EL (cell line): ENCODE measurements at places on chromosomes 6 and 20.
A peak's percentile ranks its signal among the peaks of the same experiment; 100 is the strongest.

- DNase-seq = peak; percentile 13
Observed at GRCh38 chr6:75581231-75581630, 20.4 kb upstream of the SENP6 start.

- DNase-seq = no peak
Observed at GRCh38 chr20:33570743-33571142, 80.8 kb downstream of the CBFA2T2 start.

DNA sequence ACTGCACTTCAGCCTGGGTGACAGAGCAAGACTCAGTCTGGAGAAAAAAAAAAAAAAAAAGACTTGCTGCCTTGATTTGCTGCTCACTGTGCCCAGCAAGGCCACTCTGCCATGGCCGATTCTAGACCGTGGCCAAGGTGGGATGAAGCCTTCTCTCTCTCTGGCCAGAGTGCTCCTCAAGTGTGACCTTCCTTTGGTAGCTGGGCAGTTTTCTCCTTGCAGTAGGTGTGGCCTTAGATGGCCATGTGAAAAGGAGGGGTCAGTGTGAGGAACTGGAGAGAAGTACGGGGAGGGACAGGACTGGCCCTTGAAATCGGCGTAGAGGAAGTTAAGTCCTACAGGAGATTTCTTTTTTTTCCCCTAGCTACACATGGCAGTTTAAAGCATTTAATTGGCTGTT, 272.0 kb downstream of the ARID1B start:
- no peak for DNase-seq

DNA sequence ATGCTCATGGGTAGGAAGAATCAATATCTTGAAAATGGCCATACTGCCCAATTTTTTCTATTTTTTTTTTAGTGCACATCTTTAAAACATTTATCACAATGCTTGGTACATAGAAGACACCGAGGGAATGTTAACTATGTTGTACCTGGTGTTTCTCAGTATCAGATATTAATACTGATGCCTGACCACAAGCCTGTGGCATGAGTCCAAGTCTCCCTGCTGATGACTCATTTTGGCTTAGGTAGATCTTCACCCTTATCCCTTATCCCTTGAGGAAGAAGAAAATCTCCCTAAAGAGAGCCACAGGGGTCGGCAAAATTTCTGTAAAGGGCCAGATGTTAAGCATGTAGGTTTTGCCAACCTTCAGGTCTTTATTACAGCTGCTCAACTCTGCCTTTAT, 14.5 kb downstream of the CD109 start:
- DNase-seq = peak; percentile 72

DNA sequence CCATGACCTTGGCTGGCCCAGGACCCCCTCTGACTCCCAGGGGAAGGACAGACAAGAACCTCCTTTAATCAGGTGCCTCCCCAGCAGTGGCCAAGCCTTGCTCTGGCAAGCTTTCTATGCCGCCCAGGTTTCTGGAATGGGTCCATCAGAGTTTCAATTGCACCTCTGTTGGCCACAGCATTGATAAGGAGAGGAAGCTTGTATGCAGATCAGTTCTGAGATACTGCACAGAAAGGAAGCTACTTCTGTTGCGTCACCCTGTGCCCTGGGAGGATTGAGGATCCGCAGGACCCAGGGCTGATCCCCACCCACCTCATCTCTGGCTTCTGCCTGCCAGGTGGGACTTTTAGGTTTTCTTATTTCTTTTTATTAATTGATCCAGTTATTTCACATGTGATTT, 167.2 kb downstream of the TFAP2C start:
- DNase-seq = no peak

GRCh38 chr20:47325242-47325641, 31.3 kb downstream of the ZMYND8 start:
- DNase-seq = no peak

GRCh38 chr6:14217728-14218518, 100.4 kb downstream of the CD83 start:
- DNase-seq = no peak

DNA sequence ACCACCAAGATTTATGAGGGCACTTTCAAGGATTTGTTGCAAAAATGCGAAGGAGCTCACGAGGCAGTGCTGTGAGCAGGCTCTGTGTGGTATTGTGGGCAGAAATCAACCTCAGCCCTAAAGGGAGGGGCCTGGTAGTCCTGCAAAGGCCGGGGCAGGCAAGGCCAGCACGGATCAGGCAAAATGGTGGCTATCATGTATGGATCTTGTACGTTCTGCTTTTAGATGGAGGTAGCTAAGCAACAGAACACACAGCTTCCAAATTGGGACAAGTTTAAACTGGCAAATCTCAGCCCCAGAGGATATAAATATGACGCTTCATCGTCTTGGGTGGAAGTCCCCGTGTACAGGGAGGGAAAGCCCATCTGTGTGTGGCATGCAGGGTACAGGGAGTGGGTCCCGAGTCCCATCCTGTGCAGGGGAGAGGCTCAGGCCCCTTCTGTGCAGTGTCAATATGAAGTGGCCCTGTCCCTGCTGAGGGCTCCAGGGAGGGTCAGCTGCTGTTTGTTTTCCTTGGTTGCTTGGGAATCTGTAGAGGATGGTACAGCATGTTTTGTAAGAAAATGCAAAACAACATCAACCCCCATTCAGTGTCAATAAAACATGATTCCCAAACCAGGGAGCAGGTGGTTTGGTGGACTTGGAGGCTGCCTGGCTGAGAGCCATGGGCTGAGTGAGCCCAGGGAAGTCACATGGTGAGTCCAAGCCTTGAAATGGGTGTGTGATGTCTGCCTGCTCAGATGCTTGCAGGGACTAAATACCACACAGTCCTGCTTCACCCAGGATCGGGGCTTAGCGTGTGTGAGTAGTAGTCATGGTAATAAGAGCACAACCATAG, 113.0 kb downstream of the SYCP2 start:
- no peak for DNase-seq

DNA sequence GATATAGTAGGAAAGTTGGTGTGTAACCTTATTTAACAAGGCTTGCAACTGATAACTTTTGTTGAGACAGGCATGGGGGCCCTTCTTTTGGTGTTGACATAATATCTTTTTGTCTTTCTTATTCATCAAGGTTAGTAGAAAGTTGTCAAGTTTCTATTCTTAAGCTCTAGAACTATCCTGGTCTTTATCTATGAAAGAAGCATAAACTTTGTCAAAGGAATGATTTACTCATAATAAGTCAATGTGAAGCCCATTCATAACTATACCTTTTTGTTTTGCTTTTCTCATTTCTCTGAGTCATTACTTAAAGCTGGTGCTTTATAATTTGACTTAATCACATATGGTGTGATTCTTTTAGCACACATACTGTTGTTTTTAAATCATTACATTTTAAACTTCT, 312.4 kb downstream of the UTRN start:
- no peak for DNase-seq

GRCh38 chr20:53647286-53647821, 53.7 kb upstream of the ZNF217 start:
- DNase-seq = no peak

DNA sequence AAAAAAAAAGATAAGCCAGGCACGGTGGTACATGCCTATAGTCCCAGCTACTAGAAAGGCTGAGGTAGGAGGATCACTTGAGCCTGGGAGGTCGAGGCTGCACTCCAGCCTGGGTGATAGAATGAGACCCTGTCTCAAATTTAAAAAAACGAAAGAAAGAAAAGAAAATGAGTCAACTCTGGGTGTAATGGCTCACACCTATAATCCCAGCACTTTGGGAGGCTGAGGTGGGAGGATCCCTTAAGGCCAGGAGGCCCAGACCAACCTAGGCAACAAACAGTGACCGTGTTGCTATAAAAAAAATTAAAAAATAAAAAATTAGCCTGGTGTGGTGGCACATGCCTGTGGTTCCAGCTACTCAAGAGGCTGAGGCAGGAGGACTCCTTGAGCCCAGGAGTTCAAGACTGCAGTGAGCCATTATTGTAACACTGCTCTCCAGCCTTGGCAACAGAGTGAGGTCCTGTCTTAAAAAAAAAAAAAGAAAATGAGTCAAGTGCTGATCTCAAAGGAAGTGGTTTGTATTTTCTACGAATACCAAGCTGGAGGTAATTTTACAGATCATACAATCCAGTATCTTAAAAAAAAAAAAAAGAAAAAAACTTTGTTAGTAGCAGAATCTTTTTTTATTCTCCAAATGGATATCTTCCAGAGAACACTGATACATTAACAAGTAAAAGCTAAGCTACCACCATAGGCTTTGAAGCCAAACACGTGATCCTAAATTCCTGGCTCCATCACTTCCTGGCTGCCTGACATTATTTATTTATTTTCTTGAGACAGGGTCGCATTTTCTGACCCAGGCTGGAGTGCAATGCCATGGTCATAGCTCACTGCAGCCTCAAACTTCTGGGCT, 5.7 kb downstream of the COMMD7 start:
- DNase-seq = peak; percentile 81

DNA sequence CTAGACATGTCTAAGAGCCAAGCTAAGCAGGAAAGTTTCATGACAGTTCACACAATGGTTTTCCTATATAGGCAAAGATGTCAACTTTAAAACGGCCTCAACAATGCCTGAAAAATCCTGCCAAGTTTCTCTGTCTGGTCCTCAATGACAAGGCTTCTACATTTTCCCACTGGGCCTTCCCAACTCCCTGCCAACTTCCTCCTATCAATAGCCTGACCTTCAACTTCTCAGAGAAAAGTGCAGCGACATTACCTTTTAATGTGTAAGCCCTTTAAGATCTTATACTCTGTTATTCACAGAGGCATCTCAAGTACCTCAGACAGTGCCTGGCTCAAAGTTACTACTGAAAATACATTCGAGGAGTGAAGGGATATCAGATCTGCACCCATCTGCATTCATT, 56.2 kb upstream of the BTBD3 start:
- DNase-seq = no peak

DNA sequence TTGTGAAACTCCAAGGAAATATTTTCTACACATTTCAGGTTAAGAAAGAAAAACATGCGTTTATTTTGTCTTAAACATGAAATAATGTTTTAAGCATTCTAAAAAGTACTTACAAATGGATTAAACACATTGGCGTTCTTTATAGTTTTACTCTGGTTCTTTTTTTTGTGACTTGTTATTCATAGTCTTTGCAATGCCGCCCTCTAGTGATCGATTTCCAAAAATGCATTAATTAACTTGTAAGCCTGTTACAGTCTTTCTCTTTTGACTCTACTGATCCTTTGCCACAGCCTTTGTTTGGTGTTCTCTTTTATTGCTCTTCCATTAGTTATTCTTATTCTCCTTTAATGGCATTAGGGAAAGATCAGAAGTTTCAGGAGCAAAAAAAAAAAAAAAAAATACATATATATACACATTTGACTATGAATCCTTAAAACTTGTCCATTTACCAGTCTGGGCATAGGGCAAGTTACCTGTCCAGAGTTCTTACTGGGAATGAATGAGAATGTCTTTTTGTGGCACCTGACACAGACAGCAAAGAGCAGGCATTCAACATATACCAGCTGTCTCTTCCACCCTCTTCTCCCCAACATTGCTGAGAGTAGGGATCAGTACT, 59.9 kb downstream of the MACROD2 start:
- peak; percentile 56 for DNase-seq

DNA sequence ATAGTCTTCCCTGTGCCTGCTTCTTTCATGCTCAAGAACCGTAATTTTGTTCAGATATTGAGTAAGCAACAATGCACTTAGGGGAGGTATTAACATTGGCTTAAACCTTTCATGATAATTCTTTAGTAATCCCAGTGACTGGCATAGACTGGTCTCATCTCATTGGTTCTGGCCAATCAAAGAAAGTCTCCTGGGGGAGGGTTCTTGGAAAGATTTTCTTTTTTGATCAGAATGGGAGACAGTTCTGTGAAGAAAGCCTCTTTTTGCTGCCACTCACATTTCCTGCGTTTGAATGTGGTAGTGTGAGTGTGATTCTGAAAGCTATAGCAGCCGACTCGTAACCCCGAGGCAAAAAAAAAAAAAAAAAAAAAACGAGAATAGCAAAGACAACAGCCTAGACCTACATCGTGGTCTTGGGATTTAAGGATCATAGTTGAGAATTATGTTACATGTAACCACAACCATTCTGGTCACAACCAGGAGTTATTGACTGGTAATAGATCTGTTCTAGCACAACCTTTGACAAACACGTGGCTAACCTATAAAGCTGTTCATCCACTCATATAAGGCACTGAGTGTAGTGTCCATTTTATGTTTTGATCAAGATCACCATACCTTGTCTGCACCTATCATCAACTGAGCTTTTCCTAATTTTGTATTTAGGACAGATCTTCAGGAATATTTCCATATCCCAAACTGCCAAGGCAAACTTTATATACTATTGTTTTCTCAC, 15.1 kb upstream of the TMEM217 start:
- DNase-seq = no peak

DNA sequence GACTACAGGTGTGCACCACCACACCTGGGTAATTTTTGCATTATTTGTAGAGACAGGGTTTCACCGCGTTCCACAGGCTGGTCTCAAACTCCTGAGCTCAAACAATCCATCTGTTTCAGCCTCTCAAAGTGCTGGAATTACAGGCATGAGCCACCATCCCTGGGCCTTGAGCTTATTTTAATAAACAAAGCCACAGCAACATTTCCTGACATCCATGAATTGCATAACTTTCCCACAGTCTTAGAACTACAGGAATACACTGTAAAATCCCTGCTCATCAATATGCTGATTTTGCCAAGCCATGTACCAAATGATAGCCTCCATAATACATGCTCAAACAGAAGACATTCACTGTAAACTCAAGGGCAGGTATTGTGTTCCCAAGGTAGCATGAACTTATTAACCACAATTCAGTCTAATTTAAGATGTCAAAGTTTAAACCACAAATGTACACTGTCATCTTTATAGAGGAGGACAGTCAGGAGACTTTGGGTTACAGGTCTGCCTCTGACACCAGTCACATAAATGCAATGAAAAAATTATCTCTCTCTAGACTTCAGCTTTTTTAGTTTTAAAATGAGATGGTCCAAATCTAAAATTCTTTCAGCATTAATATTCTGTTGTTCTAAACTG, 40.0 kb downstream of the NUDT3 start:
- peak; percentile 42 for DNase-seq

- peak; percentile 96 for DNase-seq
Observed at GRCh38 chr20:49345524-49345923, 67.7 kb upstream of the ZNFX1 start.

- no peak for DNase-seq
Observed at GRCh38 chr6:143936347-143936746, 71.7 kb downstream of the PLAGL1 start.

DNA sequence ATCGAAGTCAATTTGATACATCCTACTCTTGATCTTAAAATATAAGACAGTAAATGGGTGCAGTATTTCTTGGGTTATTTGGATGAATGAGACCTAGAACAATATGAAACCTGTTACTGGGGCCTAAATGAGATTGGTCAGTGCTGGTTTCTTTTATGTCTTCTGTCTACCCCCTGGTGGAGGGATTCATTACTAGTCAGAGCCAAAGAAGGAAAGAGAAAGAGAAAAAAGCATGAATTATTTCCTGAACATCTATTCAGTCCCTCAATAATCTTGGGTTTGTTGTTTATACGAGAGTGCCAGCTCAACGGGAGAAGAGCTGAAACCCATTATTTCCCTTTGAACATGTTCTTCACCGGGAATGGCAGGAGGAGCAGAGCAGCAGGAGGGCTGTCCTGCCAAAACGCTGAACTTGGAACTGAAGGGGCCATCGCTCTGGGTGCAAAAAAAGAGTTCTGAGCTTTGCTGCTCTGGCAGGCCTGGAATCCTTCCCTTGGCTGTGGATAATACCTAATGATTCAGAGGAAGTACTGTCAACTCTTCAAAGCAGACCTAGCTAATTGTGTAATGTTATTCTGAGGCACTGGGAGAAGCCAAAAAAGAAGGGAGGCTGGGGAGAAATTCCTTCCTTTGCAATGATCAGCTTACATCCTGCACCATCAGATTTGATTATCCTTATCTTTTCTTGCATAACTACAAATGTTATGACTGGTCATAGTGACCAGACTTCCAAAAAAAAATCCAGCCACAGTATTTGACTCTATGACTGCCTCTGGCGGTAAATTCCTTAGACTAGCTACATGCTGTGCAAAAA, 72.0 kb downstream of the BLOC1S5 start:
- peak; percentile 71 for DNase-seq
